Thyroid gland (tissue), 4 donors: ENCODE measurements at places on chromosomes 16 and 17.
A peak's percentile ranks its signal among the peaks of the same experiment; 100 is the strongest.

DNA sequence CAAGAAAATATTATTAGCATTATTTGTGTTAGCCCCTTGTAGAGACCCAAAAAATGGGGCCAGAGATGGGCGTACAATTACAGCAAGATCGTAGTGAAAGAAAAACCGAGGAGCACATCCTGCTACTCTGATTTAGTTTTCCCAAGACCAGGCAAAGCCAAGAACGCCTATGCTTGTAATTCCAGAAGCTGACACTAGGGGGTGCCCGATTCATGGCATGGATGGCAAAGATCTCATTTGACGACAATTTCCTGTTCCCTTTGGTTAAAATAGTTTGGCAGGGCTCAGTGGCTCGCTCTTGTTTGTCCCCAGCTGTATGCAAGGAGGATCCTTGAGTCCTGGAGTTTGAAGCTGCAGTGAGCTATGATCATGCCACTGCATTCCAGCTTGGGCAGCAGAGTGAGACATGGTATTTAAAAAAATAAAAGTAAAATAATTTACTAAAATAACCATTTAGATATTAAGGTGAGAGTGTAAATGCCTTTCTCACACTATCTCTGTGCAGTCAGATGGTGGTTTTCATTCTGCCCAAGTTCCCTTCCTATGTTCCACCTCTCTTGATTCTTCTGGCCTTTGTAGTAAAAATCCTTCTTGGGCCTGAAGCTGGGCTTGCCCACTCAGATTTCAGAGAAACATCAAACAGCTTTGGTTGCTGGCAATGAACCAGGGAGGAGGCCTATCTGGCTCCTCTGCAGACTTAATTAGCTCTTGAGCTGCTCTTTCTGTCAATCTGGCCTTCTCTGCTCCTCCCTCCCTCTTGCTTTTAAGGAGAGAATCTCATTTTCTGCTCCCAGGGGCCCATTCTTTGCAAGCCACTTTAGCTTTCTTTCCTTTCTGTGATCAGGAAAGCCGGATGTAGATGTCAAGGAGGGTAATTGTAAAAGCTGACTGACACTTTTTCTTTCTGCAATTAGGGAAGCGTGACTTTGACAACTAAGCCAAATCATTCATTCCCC lies 31.2 kb downstream of the TMEM238L start:
- H3K27me3 ChIP-seq: no peaks in the 10 kb centered on the region
- no peak overlapping the region for H3K27ac ChIP-seq
- peaks cover 20% of the 10 kb centered on the region for H3K4me1 ChIP-seq
- DNase-seq: peak; percentile 52

DNA sequence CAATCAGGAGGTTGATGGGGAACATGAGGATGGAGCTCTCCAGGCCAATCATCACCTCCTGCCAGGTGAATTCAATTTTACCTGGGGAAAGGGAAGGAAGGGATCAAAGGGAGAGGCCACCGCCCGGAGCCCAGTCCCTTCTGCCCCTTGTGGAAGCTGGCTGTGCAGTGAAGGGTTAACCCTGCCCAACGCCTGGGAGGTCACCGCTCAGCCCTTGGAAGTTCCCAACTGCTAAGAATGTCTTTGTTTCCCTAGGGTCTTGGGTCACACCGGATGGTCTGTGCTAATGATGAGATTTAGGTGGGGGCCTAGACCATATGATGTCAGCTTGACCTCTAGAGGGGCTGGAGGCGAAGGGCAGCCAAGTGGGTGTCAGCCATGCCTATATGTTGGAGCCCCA lies 52.1 kb upstream of the GCSH start:
- no peak for DNase-seq
- H3K4me3 ChIP-seq: no peak overlapping the region
- H3K4me1 ChIP-seq: no peaks in the 10 kb centered on the region
- H3K36me3 ChIP-seq: no peaks in the 10 kb centered on the region
- H3K27me3 ChIP-seq: no peaks in the 10 kb centered on the region

- no peak for DNase-seq
- no peaks in the 10 kb centered on the region for H3K27me3 ChIP-seq
- H3K36me3 ChIP-seq: no peaks in the 10 kb centered on the region
- peaks cover 9% of the 10 kb centered on the region for H3K4me1 ChIP-seq
Measured at GRCh38 chr16:56547120-56547948, 17.5 kb upstream of the MT4 start.

GRCh38 chr16:57091975-57092785 lies at the start of gene CPNE2:
TSS of gene CPNE2 (plus strand) at chr16:57092583. CDS start at chr16:57110743, 18,160 bp downstream.
- H3K4me3 ChIP-seq: peak within 1 kb of the TSS; percentile 53
- peak within 1 kb of the TSS; percentile 75 for H3K27ac ChIP-seq
- H3K36me3 ChIP-seq: no peaks in the 10 kb centered on the region
- no peaks in the 10 kb centered on the region for H3K27me3 ChIP-seq
- H3K4me1 ChIP-seq: peaks cover 27% of the 10 kb centered on the region
- DNase-seq: peak; percentile 66

DNA sequence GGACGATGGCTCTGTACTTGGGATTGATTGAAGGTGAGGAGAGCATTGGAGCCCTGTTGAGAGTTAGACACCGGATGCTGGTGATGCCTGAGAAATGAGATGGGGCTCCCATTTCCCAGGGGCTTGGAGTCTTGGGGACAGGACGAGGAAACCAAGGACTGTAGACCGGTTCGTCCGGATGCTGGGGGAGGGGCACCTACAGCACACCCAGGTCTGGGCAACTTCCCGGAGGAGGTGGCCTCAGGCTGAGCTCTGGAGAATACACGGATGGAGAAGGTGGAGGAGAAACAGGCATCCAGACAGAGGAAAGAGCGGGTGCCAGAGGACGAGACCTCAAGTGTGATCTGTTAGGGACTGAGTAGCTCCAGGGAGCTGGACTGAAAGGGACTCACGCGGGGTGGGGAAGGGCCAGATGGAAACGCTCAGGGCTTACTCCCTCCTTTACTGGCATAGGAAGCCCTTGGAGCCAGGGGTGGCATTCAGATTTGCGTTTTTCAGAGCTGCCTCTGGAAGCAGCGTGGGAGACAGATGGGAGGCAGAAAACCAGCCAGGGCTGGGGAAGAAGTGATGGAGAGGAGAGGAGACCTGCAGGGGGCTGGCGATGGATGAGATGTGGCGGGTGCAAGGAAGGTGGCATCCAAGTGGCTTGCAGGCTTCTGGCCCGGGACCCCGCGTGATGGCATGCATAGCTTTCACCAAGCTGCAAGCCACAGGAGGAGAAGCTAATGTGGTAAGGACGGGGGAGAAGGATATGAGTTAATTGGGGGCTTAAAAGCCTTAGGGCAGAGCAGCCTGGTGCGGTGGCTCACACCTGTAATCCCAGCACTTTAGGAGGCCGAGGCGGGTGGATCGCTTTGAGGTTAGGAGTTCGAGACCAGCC lies 8.3 kb downstream of the C1QTNF1 start:
- DNase-seq: no peak
- H3K27ac ChIP-seq: no peak overlapping the region
- no peaks in the 10 kb centered on the region for H3K36me3 ChIP-seq
- no peaks in the 10 kb centered on the region for H3K27me3 ChIP-seq

- peak overlapping the region; percentile 18 for H3K4me3 ChIP-seq
- H3K27ac ChIP-seq: no peak overlapping the region
- peaks cover 58% of the 10 kb centered on the region for H3K4me1 ChIP-seq
- DNase-seq: peak; percentile 51
- no peaks in the 10 kb centered on the region for H3K36me3 ChIP-seq
- peaks cover 5% of the 10 kb centered on the region for H3K27me3 ChIP-seq
Measured at GRCh38 chr17:8120520-8121406, 2.4 kb upstream of the ALOXE3 start.
